Body of pancreas (tissue), 4 donors: ENCODE measurements at places on chromosomes 5 and 9.

GRCh38 chr9:113600023-113600823 is 136.7 kb downstream of the RGS3 start:
- DNase-seq = no peak

GRCh38 chr5:72785801-72786200 is 30.7 kb upstream of the TNPO1 start:
- no peak for DNase-seq

- DNase-seq = no peak
Measured at GRCh38 chr9:38305582-38305981, 86.9 kb upstream of the ALDH1B1 start.

GRCh38 chr5:120779674-120780073 is 315.6 kb downstream of the PRR16 start:
- DNase-seq = no peak

- DNase-seq = no peak
Measured at GRCh38 chr9:126879288-126879687, 18.8 kb downstream of the ZBTB34 start.

- no peak for DNase-seq
Measured at GRCh38 chr5:142982821-142983200, 212.6 kb downstream of the ARHGAP26 start.

DNA sequence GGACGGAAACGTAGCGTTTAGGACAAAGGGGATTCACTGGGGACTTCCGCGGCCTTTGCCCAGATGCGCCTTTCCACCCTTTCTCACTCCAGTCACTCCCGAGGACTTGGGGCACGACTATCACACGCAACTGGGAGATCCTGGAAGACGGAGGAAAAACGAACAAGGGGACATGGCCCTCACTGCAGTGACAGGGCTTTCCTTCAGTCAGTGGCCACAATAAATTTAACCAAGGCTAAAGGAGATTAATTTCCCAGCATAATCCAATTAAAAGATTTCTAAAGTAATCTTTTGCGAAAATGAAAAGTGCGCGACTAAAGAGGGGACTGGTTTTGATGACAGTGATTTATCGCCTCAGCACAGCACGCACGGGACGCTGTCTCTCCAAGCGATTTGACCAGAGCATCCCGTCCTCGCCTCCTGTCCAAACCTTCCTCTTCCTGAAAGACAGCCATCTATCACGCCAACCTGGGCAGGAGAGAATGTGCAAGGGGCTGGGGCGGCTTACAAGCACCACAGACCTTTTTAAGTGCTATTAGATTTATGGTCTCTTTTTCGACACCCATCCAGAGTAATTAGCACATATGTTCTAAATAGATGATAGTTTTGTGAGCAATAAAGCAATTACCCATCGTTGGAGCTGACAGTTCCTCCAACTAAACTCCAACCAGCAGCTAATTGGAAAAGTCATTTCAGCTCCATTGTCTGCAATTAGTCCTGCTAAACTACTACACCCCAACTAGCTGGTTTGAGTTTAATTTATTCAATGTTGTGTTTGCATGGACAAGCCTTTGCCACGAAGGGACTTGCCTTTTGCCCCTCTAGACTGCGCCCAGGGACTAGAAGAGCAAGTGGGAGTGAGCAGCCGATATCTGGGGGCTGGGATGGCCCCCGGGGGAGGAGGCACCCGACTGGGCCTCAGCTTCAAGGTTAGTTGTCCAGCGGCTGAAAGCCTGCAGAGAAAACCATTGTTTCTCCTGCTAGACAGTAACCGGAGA is 7.4 kb downstream of the NR2F1-AS1 start:
- no peak for DNase-seq
